ENCODE measurements at places on chromosomes 5 and 9.

DNA sequence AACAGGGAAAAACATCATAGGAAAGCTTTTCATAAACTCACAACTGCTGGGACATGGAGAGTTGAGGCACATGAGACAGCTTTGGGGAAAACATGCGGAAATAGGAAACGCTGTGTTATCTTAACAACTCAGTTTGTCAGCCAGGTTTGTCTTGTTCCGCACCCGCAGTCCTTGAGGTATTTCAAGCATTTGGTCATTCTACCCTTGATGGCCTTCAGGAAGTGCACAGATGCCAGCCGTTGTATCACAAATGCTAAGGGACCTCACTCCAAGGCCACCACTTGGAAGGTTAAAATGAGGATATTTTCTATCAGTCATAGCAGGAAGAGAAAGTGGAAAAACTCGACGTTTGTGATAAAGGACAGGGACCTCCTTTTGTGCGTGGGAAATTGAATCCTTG is 83.8 kb downstream of the TRIO start:
- DNase-seq = no peak

GRCh38 chr9:125486152-125486508 is 220.9 kb downstream of the MAPKAP1 start:
- no peak for DNase-seq

- DNase-seq = no peak
These were observed 438.3 kb downstream of the PRELID2 start for GRCh38 chr5:145396888-145397287.

DNA sequence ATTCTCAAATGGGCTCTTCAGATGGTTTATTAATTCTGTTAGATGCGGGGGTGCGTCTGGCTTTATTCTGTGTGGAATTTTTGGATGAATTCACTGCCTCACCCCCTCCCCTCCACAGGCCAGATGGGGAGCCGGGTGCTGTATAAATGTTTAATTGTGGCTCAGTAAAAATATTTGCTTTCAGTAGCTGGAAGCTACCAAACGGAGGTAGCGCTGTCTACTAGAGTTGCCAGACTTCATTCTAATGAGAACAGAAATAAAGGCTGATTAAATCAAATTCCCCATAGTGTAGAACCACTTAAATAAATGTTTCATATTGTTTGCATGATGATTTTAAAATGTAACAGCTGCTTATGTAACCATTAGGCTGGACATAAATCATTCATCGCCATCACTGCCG is 34.5 kb upstream of the KCNMB1 start:
- DNase-seq = no peak

GRCh38 chr5:32996336-32996735 is 285.2 kb downstream of the NPR3 start:
- no peak for DNase-seq

GRCh38 chr9:113598451-113598850 is 134.9 kb downstream of the RGS3 start:
- DNase-seq = no peak

- no peak for DNase-seq
These were observed 208.1 kb downstream of the SNX18 start for GRCh38 chr5:54725391-54726280.

DNA sequence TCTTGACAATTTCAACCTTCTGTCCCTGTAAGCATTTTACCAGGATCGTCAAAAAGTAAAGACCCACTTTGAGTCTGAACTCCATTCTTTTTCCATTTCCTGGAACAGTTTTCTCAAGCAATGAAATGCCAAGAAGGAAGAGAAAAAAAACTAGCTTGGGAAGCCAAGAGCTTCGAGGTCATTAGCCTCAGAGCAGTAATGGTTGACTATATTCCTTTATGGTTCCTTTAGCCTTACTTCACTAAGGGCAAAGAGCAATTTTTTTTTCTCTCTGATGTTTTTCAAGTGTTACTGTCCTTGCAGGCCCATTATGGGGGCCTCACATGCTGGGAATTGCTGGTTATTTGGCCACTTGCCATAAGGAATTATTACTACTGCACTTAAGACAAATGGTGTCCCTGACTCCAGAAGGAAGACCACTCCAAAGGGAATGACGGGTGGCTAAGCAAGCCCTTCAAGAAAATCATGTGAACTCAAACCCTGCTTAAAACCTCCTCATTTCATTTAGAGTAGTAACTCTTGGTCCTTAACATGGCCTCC is 37.1 kb downstream of the BNC2 start:
- DNase-seq = no peak

GRCh38 chr5:93395010-93395409 is 186.0 kb downstream of the NR2F1-AS1 start:
- no peak for DNase-seq

GRCh38 chr5:73376618-73377170 is 71.9 kb downstream of the FOXD1 start:
- no peak for DNase-seq

GRCh38 chr9:76456202-76456926 is 2.6 kb upstream of the GCNT1 start:
- no peak for DNase-seq

DNA sequence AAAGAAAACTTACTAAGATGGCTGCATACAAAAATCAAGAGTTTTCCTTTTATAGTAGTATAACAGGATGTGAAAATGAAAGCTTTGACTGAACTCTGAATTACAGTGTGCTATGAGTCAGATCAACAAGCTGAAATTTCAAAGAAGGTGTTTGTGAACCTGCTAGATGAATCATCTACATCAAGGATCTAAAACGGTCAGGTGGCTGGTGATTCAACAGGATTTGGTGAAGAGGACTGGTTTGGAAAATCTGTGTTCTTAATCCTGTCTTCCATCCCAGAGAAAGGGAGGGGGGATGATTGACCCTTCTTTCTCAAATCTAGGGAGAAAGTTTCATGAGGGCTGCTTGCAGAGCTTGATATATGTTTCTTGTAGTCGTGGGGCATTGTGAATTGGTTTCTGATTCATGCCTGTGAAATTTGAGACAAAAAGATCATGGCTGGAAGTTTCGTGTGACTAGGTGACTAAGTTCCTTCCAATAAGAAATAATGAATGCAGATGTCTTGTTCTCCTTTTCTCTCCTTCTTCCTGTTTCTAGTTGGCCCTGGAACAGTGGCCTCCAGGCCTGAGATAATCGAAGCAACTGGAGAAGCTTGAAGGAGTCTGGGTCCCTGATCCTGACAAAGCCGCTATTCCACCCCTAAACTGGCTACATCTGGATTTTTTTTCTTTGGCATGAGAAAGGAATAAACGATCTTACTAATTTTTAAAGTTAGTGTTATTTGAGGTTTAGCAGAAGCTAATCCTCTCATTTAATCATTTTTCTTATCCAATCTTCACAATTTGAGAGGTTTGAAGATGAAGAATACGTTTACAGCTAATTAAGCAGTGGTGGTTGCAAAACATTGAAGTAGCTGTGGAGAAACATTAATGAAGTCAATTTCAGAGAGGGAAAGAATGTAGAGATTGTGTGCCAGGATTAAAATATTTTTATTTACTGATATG is 67.2 kb downstream of the MRPS30 start:
- no peak for DNase-seq

Data from activated CD8-positive, alpha-beta memory T cell treated with anti-CD3 and anti-CD28 coated beads for 1 hour (primary cell).